ENCODE measurements at places on chromosomes 6 and 20.

- no peak for DNase-seq
Measured at GRCh38 chr6:134421501-134421900, 103.6 kb upstream of the SGK1 start.

- no peak for DNase-seq
Measured at GRCh38 chr6:48476257-48476656, 365.3 kb upstream of the PTCHD4 start.

DNA sequence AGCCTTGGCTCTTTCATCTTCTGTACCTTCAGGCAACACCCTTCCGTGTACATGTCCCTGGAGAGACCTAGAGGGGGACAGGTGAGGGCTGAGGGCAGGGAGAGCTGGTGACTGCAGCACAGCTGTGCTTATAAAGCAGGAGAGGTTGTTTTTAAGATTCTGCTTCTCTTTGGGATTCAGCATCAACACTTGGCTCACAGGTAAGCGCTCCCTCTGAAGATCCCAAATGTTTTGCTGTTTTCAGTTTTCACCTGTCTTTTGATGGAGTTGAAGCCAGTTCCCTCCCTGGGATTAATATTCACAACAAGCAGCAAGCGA lies 19.4 kb upstream of the TRAF3IP2 start:
- no peak for DNase-seq

DNA sequence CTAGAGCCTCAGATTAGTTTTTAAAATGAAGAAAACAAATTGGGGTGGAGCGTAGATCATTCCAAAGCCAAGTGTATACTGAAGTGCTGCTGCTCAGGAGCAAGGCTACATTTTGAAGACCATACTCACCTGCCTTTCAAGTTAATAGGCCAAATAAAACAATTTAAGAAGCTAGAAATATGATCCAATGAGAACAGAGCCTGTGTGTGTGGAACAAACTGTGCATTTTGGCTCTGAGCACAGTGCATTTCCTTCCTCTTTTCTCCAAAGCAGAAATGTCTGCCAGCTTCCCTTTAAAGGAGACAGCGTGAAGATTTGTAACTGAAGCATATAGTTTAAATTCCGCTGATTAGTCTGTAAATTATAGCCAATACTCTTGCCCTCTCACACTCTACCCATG lies 3.2 kb upstream of the IFNGR1 start:
- no peak for DNase-seq

DNA sequence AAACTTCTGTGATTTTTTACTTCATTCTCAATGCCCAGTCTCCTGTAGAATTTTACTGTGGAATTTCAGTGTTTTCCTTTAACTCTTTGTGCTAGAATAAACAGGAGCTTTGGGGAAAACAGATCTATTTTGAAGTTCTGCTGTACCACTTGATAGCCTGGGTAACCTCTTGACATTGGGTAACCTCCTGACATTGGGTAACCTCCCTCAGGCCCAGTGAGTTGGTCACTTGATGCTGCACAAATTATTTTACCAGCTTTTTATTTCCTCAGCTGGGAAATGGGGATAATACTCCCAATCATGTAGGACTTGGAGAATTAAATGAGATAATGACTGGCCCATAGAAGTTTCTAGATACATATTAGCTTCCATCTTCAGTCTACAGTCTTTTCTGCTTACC lies 137.3 kb upstream of the TOP1 start:
- DNase-seq = no peak

DNA sequence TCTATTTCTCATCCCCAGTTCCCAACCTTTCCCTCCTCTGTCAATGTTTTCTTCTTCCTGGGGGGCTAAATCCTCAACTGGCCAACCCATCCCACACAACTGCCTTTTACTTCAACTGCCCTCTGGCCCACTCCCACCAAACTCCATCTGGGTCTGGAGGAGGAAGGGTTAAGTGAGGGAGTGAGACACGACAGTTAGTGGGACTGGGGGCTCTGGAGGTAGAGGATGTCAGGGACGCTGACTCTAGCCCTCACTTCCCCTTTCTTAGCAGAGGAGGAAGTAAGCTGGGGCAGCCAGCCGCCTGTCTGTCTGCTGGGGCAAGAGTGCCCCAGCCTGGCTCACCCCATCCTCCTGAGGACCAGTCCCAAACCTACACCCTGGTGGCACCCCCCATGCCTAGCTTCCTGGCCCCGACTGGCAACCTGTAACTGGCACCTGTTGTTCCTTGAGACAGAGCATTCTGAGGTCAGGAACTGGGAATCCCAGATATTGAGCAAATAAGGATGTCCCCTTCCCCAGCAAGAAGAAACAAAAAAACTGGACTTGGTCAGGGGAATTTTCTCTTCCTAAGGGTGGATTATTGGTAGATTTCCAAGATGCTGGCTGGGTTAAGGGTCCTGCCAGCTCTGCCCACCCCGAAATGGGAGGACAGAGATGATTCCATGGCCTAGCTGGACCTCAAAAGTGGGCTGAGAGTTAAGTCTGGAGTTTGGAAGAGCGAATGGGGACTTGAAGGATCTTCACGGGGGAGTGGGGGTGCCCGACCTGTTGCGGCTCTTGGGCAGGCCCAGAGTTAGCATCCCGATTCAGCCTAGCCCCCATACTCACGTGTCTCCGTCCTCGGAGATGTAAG lies 971 bp downstream of the NFKBIE start:
- DNase-seq = no peak

GRCh38 chr6:167742719-167743303 lies 83.9 kb upstream of the AFDN start:
- no peak for DNase-seq

- no peak for DNase-seq
Measured at GRCh38 chr6:41966961-41967311, 25.3 kb upstream of the CCND3 start.

- DNase-seq = no peak
Measured at GRCh38 chr6:148214667-148215066, 128.0 kb upstream of the SASH1 start.

DNA sequence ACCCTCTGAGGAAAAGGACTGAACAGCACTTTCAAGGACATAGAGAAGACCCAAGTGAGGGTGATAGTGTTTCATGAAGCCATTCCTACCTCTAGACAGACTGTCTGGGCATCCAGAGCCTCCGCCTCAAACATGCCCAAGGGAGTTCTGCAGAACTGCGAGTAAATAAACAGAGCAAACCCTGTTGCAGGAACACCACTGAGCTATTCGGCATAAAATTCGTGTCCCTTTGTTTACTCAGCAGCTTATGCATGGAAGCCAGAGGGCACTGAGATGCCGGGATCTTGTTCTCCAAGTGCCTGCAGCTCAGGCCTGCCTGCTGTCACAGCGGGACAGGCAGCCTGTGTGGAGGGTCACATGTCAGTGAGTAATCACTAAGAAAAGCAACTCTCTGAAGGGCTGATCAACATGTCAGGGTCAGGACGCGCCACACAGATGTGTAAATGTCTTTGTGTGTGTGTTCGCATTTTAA lies 164.9 kb upstream of the HEY2 start:
- DNase-seq = no peak

DNA sequence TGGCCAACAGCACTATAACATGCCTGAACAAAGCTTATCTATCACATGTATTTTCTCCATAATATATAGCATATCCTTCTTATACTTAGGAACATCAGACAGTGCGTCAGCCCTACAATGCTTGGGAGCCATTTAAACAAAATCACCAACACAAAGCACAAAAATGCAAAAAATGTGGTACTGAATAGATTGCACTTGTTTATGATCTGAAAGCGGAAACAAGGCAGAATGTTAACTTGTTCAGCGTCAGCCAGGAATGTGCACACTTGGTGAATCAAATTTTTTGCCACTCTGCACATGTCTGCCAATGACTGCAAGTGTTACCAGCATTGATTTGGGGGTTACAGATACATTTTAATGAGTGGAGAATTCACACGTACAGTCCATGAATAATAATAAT lies 14.8 kb downstream of the SLC35A1 start:
- no peak for DNase-seq

DNA sequence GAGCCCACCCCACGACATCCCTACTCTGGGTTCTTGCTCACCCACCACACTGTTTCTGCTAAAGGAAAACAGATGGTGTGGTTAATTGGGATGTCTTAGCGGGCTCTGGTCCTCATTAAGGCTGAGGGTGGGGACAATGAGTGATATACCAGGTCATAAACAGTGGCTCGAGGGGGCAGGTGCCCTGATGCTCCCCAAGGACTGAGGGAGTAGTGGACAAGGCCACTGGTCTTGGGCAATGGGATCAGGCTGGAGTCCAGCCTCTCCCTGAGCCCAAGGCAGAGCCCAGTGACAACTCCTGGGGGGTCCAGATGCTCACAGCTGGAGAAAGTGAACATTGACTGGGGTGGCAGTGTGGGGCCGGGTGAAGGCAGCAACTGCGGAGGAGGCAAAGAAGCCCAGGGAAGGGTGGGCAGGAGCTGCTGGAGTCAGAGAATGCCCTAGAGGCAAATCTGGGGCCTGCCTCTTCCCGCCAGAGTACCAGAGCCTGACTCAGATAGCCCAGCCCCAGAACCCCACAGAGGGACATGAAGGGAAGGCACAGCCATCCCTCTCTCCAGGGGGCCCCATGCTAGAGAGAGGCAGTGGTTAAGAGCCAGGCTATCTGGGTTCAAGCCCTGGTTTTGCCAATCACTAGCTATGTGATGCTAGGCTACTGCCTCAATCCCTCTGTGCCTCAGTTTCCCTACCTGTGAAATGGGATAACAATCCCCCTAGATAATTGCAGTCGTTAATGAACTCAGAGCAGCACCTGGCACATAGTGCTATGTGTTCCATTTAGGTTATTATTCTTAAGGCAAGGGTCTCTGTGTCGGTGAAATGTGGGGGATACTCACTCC lies 72.3 kb downstream of the MRPL14 start:
- no peak for DNase-seq

- DNase-seq = no peak
Measured at GRCh38 chr20:8284902-8285301, 152.8 kb downstream of the PLCB1 start.

GRCh38 chr6:138815221-138815620 lies 19.3 kb downstream of the ECT2L start:
- no peak for DNase-seq

GRCh38 chr20:44245977-44246376 lies 1.1 kb upstream of the GDAP1L1 start:
- no peak for DNase-seq

GRCh38 chr20:39849664-39850063 lies 839.4 kb downstream of the MAFB start:
- DNase-seq = no peak

DNA sequence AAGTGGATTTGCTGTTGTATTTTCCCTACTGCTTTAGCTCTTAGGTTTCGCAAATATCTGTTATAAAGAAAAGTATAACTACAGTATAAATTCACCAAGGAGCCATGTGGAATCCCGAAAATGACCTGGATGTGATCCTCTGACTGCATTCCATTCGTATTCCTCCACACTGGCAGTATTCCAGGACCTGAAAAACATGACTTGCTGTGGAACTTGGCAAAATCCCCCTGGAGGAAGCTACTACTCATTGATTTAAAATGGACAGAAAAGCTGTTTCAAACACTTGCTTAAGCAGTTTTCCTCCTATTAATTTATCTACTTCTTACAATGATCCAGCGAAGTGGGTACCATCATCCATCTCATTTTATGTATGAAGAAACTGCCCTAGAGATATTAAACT lies 13.3 kb upstream of the ENPP5 start:
- no peak for DNase-seq

GRCh38 chr6:148746363-148747144 lies at the start of gene UST:
UST (plus strand) TSS chr6:148747030; CDS start chr6:148747431, 401 bp downstream.
- no peak for DNase-seq

DNA sequence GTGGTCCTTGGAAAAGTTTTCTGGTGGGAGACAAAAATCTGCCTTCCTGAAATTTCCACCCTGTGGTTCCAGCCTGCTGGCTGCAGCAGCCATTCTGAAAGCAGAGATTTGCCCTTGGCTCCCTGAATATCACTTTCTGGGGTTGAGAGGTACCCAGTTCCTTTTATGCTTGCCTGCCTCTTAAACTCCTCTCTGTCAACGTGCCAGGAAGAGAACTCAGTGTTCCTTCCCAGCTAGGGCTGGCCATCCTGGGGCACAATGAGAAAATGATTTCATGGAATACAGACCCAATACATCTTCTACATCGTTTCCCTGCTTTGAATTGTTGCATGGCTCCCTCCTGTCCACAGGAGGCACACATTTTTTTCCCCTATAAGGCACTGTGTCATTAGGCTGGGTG lies 1.6 kb upstream of the DSN1 start:
- no peak for DNase-seq

DNA sequence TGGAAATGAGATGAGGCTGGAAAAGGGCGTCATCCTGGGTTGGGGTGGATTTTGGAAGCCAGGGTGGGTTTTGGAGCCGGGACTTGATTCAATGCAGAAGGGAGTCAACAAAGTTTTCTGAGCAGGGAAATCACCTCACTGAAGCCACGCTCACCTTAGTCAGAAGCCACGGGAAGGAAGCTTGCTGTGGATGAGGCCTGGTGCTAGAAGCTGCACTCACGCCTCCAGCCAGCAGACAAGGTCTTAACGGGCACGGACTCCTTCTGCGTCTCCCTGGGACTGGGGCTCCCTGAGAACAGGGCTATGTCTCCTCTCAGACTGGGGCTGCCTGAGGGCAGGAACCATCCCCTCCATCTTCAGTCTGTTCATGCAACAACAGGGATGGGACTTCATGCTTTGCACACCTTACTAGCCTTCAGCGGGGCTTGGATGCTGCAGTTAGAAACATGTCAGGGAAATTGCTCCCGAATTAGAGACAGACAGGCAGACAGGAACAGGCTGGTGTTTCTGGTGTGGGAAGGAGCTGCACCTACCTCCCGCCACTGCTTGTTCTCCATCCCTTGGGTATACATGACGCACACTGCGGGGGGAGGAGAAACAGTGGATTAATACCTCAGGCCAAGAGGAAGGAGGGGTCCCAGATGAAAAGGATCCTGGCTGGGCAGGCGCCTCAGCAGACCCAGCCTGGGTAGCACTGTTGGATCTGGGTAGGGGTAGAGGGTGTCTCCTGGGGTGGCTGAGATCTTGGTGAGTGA lies 17.5 kb downstream of the CPNE5 start:
- DNase-seq = no peak

GRCh38 chr6:76835293-76835692 lies 628.0 kb downstream of the HTR1B start:
- no peak for DNase-seq
